ENCODE measurements at places on chromosomes 12 and 14. TPM values are rescaled to one million over a fixed set of nuclear protein-coding genes. Genes with fewer than 3 reads are reported as not detected.

CNTN1 gene
- not detected for total RNA-seq

KRT6C gene
- total RNA-seq: not detected

FLRT2 gene
- not detected for total RNA-seq

C12orf42 gene
- total RNA-seq: 0.19 TPM

GLIPR1L1 gene
- total RNA-seq: not detected

MORN3 gene
- 1.8 TPM for total RNA-seq

KIF5A gene
- 1.5 TPM for total RNA-seq

- no peak for DNase-seq
Observed at GRCh38 chr12:47781479-47782371, 8.7 kb downstream of the SLC48A1 start.

DNA sequence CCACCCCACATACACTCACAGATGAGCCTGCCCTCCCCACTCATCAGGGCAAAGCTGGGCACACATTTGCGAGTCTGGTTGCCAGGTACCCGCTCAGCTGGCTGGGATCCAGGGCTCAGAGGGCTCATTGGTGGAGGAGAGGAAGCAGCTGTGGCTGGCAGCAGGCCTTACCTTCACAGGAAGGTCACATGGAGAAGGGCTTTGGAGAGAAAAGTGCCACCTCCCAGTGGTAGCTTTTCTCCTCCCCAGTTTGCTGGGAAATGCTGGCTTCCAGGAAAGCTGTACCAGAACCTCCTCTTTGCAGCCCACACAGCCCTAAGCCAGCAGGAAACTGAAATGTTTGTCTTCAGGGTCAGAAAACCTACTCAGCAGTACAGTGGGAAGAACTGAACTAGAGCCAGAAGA is 55.6 kb downstream of the LGMN start:
- DNase-seq: no peak

DNA sequence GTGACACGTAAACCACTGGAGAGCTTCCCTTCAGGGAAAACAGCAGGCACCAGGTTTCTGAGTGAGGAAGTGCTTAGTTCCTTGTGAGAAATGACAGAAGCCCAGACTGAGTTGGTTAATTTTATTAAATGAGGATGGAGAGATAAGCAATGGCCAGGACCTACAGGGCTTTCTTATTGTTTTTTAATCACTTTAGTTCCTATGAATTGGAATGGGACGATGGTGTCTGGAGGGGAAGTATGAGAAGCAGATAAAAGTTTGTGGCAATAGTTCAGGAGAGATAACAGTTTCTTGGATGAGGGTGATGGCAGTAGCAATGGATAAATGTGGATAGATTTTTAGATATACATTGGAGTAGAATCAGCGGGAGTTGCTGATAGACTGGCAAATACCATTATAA is 86.5 kb upstream of the PTPRR start:
- no peak for DNase-seq

Measured in activated naive CD8-positive, alpha-beta T cell treated with anti-CD3 and anti-CD28 coated beads for 36 hours (primary cell).